Neural crest cell (in vitro differentiated cells): ENCODE measurements at places on chromosomes 5 and 9. TPM values are rescaled to one million over a fixed set of nuclear protein-coding genes. Genes with fewer than 3 reads are reported as not detected.

MAMDC4 gene
- 19.3 and 20.6 TPM in 2 replicates for total RNA-seq

OCLN gene
- 6.7 and 7.9 TPM in 2 replicates for total RNA-seq

FOXD1 gene
- 0.28 and 0.39 TPM in 2 replicates for total RNA-seq

DNA sequence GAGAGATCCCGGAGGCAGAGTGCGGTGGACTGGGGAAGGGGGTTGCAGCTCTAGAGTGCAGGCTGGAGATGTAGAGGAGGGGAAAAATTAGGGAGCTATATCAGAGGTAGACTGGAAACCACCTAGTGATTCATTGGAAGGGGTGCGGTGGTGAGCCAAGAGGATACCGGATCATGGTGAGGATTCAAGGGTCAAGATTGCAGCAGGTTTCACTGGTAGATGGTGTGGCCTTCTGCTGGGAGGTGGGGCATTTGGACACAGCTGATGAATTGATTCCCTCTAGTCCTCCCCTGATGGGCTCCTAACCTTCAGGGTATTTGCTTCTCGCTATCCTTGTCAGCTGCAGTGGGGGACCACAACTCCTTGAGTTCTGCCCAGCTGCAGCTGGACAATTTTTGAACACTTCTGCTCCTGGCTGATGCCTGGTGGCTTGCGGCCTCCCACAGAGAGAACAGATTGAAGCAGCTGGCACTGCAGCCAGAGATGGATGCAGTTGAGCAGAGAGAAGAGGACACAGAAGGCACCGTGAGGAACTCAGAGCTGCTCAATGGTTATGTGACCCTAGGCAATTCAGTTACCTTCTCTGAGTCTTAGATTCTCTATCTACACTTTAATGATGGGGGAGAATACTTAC, 134.4 kb upstream of the ABCA1 start:
- H3K27me3 ChIP-seq: no peaks in the 10 kb centered on the region
- H3K27ac ChIP-seq: no peak overlapping the region
- DNase-seq: no peak
- H3K4me1 ChIP-seq: peaks cover 18% of the 10 kb centered on the region

DNA sequence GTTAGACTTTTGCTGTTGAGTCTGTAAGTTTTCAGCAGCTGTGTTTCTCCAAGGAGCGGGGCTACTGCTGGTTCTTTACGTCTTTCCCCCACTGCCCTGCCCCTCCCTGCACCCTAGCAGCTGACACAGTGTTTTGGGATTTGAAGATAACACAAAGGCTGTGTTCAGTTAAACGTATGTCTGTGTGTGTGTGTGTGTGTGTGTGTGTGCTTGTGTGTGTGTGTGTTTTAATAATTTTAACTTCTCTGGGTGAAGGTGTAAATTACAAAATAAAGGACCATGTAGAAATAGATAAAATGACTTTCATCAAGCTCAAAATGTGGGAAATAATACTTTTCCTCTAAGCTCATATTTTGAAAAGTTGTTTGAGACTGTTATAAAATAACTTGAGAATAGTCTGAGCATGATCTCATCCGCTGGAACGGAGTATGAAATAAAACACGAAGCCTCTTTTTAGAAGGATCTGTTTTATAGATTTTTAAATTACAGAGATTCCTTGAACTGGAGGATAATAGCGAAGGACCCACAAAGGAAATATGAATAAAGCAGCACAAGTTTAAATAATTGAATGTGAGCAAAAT, 10.9 kb downstream of the ABL1 start:
- H3K4me1 ChIP-seq: peaks cover 65% of the 10 kb centered on the region
- peak overlapping the region; percentile 59 for H3K27ac ChIP-seq
- no peak for DNase-seq
- no peaks in the 10 kb centered on the region for H3K36me3 ChIP-seq
- no peaks in the 10 kb centered on the region for H3K27me3 ChIP-seq
- H3K4me3 ChIP-seq: peak overlapping the region; percentile 70
